ENCODE measurements at places on chromosomes 7 and 10.

DNA sequence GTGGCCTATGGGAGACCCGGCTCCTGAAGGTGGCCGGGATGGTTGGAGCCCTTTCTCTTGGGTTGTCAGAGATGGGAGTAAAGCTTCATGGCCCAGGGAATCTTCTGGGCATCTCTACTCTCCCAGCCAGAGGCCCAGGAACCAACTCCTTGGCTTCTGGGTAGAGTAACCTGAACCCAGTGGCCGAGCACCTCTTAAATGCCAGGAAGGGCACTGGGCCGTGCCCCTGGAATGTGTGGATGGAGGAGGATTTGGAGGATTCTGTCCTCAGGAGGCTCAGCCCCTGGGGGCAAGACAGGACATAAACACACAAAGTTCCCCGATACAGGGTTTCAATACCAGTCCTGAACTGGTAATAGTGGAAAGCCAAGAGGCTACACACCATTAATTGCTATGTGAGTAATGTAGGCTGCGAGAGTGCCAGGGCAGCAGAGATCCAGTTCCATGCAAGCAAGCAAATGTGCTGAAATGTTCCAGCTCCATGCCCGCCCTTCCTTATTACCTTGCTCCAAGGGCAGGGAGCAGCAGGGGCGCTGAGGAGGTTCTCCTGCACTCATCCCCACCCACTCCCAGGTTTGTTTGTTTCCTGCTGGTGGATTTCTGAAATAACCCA is 1.2 kb downstream of the PALD1 start:
- DNase-seq, result no peak

GRCh38 chr7:54831046-54831643 is 72.1 kb upstream of the SEC61G start:
- no peak for DNase-seq

- no peak for DNase-seq
These were observed 998.7 kb downstream of the LRMDA start for GRCh38 chr10:76430061-76430645.

DNA sequence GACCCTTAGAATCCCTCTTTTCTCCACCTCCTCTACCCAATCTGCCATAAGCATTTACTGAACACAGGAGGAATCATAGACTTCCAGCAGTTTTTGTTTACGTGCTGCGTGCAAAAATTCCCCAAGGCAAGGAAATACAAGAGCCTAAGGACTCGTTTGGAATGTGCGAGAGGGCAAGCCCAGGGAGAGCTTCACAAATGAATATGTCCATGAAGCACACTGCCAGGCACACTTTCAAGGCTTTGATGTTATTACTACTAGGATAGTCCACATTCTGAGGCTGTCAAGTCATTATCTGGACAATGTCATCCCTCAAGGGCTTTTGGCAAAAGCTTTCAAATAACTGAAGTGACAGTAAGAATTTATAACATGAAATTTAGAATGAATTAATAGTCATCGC is 214.7 kb upstream of the TBX20 start:
- DNase-seq, result no peak

DNA sequence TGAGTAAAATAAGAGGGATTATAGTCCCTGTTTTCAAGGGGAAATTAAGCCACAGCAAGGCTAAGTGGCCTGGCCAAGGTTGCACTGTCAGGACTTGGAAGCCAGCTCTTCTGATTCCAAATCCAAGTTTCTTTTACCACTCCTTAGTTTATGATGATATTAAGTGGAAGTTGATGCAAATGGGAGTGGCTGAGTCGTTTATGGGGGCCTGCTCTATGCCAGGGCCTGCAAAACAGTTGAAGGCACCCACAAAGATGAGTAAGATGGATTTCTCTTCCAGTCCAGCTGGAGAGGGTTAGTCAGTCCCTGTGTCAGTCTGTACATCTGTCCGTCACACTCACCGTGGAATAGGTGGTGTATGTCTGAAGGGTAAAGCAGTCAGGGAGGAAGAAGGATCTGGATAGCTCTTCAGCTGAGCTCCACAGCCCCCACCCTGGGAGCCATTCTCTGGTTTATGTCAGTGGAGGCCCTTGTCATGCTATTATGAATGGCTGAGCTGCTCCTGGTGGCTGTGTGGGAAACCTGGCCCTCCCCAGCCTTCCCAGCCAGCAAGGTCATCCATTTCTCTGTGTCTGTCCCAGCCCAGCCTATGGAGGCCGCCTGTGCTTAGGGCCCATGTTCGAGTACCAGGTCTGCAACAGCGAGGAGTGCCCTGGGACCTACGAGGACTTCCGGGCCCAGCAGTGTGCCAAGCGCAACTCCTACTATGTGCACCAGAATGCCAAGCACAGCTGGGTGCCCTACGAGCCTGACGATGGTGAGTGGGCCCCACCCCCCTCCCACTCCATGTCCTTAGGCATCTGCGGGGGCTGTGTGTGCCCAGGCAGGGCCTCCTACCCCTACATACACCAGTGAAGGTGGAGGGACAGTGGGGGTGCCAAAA is 44.5 kb downstream of the TBATA start:
- DNase-seq, result no peak

- no peak for DNase-seq
These were observed 568.7 kb upstream of the LRRN3 start for GRCh38 chr7:110522061-110522760.

DNA sequence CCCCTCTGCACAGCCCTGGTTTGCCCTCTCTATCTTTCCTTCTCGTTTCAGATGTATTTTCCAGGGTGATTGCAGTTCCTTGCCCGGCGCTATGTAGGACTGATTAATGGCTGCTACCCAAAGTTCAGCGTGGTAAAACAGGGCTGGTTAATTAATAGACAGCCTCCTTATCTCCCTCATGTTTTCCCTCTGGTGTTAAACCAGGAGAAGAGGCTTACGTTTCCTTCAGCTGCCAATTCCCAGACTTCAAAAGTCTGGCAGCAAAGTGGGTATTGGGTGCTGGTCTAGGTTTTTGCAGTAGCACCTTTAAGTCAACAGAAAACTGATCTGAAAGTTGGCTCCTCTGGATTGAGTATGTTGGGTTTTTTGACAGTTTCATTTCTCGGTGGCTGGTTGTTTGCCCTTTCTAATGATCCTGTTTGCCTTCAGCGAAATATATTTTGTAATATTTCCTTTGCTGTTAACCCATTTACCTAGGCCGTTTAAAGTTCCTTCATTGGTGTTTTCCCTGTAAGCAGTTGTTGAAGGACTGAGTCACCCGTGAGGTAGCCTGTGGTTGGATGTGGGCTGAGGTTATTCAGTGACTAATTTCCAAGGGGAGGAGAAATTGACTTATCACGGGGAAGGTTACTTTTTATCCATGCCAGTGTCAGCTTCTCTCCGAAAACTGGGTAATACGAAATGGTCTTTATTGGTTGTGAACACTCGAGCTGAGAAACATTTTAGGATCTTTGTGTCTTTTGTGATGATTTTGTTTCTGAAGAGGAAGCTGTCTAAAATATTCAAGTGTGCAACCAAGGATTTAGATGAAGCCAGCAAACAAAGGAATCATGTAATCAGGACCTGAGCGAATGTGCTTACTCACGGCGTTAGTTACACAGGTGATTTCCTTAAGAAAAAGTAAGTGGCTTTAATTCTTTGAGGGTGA is 257.2 kb downstream of the KIAA1217 start:
- DNase-seq, result no peak

DNA sequence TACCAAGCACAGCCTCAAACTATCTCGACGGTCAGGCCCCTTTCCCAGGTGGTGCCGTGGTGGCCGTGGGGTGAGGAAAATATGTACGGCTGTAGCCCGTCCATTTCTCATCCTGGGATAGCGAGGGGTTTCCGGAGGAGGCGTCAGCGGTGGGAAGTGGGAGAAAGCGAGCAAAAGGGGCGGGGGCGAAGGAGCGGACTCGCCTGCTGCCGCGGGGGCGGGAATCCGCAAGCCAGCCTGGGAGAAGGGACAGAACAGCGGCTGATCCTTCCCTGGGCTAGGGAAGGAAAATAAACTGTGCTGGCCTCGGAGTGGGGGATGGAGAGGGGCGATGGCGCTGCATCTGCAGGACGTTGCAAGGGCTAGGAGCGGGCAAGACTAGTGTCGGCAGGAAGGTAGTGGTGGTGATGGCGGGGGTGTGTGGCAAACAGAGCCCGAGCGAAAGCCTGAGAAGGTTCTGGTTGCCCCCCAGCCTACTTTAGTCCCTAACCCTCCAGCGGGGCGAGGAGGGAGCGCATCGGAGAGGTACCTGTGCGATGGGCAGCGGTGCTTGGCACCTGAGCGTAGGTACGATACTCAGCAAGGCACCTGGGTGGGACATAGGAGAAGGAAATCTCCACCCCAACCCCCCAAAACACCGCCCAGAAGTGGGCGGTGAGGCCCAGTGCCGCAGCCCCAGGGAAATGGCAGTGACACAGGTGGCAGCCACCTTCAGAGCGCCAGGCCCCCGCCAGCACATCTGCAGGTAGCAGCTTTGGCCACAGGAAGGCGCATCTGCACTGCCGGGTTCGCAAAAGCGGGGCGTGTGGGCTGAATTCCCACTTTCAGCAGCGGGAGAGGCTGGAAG is 49.9 kb upstream of the STEAP1B start:
- no peak for DNase-seq

DNA sequence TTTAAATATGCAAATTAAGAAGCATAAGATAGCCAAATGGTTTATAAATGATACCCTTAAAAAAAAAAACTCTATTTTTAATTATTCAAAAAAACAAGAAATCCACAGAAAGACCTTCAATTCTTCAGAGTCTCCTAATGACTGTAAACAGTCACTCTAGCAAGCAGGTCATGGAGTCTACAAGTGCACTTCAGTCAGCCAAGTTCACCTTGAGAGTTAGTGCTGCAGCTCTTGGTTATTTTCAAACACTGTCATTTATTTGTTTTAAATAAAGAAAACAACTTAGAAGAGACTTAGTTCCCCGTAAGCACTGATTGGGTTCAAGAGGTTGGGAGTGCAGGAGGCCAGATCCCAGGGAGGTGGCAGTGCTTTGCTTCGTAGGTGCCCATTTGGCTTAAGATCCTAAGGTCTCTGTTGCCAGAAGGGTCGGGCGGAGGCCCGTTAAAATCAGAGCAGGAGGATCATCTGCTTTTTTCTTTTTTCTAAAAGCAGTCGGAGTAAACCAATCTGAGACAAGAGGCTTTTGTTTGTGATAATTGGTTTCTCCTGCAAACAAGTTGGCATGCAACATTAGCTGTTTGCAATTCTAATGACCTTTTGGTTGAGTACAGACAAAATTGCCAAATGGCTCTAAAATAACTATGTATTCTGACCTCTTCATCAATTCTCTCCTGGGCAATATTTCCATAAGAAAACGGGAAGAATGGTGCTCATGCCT is 86.4 kb upstream of the ELMO1 start:
- DNase-seq, result no peak

DNA sequence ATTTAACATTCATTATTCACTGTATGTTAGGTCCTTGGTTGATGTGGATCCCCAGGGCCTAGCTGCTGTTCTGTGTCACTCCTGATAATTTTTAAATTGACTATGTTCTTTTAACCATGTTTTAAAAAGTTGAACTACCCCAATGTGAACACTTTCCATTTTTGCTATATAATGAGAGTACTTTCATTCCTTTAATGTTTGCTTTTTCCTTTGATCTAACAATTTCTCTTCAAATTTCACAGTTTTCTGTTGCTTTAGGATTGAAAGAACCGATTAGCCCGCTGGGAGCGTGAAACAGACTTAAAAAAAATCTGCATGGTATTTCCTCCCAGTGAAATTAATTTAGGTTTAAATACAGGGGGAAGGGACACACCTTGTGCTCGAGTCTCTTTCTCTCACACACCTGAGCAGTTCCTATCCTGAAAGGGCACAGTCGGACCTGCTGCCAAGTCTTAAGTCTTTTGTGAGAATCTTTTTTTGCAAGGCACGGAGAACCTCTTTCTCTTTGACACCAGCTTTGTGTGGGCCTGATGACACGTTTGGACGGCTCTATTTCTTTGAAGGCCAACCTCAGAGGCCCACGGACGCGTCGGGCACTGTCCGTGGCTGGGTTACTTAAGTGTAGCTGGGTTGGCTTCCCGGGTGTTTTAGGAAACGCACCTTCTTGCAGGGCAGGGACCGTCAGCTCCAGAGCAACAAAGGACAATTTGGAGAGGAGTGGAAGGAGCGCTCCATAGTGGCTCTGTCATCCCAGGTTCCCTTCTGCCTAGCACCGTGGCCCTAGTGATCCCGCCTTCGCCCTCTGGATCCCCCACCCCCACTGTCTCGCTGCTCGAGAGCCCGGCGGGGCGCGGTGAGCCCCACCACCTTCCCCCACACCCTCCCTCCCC is 1.0 kb upstream of the CHN2 start:
- no peak for DNase-seq

- no peak for DNase-seq
These were observed 103.1 kb downstream of the SLC16A9 start for GRCh38 chr10:59606551-59606961.

- DNase-seq, result no peak
These were observed 295.9 kb downstream of the TNS3 start for GRCh38 chr7:47285860-47286491.

DNA sequence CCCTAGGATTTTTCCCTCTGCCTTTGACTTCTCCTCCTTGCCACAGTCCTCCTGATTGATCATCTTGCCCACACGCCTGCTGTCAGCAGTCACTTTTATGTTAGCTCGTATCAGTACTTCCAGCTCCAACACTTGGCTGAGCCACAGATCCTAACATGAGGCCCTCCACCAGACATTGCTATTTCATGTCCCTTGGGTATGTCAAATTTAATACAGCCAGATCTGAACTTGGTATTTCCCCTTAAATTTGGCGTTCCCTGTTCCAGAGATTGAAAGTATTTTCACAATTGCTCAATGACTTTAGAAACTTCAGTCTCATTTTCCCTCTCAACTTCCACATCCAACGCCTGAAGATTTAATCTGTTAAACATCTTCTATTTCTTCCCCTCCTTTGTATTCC is 140.4 kb downstream of the RNLS start:
- DNase-seq, result no peak

DNA sequence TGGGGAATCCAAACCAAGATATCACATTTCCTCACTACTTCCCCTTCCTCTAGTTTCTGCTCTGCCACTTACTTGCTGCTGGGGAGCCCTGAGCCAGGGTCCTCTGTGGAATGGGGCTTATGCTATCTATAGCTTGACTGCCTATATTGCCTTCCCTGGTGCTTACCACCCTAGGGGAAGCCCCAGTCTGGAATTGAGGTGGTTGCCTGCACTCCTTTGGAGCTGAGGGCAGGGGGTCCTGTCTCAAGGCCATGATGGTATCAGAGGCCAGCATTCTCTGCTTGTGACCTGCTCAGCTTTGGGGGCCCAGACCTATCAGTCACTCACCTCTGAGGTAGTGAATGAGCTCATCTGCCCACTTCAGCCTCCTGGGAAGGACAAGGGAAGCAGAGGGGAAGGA is 29.3 kb upstream of the INMT start:
- no peak for DNase-seq

GRCh38 chr7:55498142-55498541 is 74.2 kb downstream of the VOPP1 start:
- DNase-seq, result no peak

- DNase-seq, result no peak
These were observed 190.3 kb downstream of the COBL start for GRCh38 chr7:51126324-51126723.

GRCh38 chr10:72821606-72822005 is 71.9 kb upstream of the OIT3 start:
- DNase-seq, result no peak

GRCh38 chr7:1283941-1284742 is 51.5 kb downstream of the UNCX start:
- no peak for DNase-seq

- DNase-seq, result no peak
These were observed 102.7 kb upstream of the PCDH15 start for GRCh38 chr10:54903745-54904144.
